ENCODE measurements at places on chromosomes 1 and 21. TPM values are rescaled to one million over a fixed set of nuclear protein-coding genes. Genes with fewer than 3 reads are reported as not detected.
A peak's percentile ranks its signal among the peaks of the same experiment; 100 is the strongest.

GRCh38 chr1:174743654-174744561 lies 255.8 kb upstream of the CACYBP start:
- DNase-seq, result peak; percentile 28

DNA sequence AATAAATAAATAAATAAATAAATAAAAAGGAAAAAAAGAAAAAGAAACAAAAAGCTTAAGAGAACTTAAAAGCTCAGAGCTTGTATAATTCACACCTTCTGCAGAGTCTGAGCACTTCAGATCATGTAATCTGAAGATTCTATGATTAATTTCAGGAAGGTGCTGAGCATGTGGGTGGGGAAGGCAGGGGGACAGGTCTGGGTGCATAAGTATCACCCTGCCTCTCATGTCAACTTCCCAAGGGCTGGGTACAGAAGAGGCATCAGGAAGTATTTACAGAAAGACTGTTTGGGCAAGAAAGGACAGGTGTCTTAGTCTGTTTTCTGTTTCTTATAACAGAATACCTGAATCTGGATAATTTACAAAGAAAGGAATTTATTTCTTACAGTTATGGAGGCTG lies 20.4 kb upstream of the PADI2 start:
- no peak for DNase-seq

GRCh38 chr21:34743831-34744230 lies 75.0 kb downstream of the CLIC6 start:
- peak; percentile 94 for DNase-seq

- no peak for DNase-seq
These were observed 1.0 kb downstream of the RNF220 start for GRCh38 chr1:44405798-44406736.

DNA sequence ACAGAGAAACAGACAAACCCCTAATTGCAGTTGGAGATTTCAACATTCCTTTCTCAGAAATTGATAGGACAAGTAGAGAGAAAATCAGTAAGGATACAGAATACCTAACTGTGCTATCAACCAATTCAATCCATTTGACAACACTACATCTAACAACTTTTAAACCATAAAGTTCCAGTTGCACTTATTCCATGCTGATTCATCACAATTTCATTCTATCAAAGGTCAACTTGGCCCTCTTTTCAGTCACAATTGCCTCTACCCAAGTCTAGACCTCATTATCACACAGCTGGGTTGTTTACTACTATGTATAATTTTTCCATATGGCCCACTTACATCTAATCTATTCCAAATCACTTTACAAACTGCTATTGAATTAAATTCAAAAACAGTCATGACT lies 19.8 kb upstream of the DESI2 start:
- DNase-seq, result no peak

GRCh38 chr1:36843906-36844610 lies 190.3 kb downstream of the GRIK3 start:
- DNase-seq, result no peak

DNA sequence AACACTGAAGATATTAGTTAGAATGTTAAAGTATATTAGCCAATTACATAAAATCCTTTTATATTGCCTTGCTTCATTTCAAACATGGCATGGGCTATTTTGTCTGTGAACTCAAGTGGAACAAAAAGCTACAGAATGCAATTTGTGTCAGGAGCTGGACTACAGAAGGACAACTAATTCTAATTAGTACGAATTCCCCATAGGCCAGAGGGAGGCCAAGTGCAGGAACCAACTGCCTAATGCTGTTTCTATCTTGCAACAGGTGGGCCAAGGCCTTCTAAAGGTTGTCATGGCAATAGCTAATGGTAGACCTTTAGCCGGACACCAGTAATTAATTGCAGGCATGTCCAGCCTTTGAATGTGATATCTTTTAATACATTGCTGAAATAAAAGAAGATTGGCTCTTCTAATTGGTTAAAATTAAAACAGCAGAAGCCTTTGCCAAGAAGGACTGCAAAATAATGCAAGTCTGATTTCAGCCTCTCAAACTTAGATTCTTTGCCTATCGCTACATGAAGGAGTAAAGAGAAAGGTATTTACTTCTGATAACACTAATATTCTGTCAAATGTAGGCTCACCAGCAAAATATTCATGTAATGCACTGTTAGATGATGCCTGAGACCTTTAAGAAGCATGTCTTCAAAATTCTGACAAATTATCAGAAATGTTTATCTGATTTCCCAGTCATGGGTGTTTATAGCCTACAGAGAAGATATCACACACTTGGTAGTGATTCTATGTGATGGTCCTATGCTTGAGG lies 232.1 kb downstream of the LMO4 start:
- DNase-seq, result no peak

DNA sequence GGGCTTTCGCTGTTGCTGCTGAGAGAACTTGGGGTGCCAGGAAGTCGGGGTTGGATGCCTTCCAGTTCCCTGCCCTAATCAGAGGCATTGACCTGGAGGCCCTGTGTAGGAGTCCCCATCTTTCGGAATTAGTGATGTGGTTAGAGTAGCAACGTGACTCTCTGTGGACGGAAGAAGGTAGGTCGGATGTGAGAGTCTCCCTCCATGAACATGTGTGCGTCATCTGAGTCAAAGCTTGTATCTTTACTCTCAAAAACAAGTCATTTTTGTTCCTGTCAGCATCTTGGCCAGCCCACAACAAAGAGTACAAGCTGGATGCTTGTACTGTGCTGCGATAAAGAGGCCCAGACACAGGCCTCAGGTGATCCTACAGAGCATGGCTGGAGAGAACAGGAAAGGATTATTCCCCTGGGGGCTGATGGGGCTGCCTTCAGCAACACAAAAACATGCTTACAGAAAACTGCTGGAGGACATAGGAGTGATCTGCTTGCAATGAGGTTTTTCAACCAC lies 31.0 kb upstream of the IL10 start:
- DNase-seq, result no peak

DNA sequence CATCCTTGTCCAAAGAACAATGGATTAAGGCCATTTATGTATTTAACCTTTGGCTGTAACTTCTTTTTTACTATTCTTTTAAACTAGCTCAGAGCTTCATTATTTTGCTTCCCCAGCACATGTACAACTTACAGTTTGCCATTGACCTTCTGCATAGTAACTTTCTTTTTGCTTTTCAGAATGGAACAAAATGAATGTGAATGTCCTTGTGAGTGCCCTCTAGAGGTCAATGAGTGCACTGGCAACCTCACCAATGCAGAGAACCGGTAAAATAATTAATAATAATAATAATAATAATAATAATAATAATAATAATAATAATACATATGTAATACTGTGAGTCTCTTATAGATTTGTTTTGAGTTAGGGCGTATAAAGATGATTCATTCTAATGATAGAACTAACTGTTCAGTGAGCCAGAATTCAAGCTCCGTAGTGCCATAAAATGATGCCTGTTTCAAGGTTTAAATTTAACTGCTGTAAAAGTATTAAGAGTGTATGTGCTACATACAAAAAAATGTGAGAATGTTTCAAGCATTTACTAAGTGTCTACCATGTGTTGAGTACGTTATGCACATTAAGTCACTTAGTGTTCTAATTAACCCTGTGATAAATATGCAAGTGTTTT lies 69.0 kb upstream of the RAVER2 start:
- no peak for DNase-seq

FAM72C gene
- polyA plus RNA-seq, result 1.0 TPM

LCE2B gene
- not detected for polyA plus RNA-seq

RIIAD1 gene
- polyA plus RNA-seq, result not detected
